ENCODE measurements at places on chromosomes 11 and 22.

- no peak for DNase-seq
Observed at GRCh38 chr11:13215149-13215548, 62.4 kb upstream of the BMAL1 start.

DNA sequence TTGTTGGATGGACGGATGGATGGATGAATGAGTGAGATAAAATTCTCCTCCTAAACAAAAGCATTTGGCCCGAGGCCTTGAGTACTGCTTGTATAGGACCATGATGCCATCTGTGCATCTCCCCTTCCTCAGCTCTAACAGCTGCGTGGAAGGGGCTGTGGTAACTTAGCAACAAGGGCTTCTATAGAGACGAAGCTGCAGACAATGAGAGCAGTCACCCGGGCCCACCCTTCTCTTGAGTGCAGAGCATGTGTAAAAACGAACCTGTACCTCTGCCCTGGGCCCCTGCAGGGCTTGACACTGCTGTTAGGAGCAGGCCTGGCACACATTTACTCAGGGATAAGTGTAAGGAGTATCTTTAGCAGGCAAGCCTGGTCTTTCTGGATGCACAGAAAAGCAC lies 391.5 kb downstream of the CADM1 start:
- DNase-seq: peak; percentile 82

DNA sequence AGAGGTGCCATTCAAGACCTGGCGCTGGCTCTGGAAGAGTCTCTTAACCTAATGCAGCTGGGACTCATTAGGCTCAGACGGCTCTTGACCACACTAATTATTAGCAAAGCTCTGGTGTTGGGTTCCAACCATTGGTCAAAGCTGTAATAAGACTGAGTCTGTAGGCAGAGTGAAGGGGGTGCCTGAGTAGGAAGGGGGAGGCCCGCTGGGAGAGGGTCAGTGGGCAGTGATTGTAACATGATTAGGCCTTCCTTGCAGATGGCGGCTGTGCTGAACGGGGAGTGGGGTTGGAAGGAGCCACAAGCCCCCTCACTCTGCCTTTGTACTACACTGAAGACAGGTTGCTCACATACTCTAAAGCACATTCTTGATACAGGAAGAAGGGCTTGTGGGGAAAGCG lies 5.2 kb downstream of the SRPRA start:
- DNase-seq: no peak

DNA sequence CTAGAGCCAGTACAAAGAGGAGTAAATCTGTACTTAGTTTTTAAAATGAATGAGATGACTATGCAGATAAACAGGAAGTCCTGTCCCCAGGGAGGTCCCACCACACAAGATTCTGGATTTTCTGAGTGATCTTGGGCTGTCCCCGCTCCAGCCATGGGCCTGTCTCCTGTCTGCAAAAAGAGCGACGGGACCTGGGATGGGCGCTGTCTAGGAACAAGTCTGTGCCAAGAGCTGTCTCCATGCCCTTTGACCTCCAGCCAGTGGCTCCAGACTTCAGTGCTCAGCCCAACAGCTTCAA lies 6.0 kb downstream of the CSNK1E start:
- no peak for DNase-seq

- DNase-seq: no peak
Observed at GRCh38 chr11:77710358-77710757, 72.8 kb upstream of the CLNS1A start.

GRCh38 chr22:20728523-20729190 lies 45.3 kb upstream of the SERPIND1 start:
- DNase-seq: no peak

GRCh38 chr11:65558002-65558929 lies at the start of gene LTBP3:
TSS of gene LTBP3 (minus strand) at chr11:65558359. CDS start at chr11:65557959, 400 bp downstream.
- DNase-seq: peak; percentile 66

GRCh38 chr11:110984147-110984546 lies 261.4 kb upstream of the POU2AF2 start:
- no peak for DNase-seq

GRCh38 chr11:28559492-28559891 lies 451.3 kb downstream of the METTL15 start:
- DNase-seq: peak; percentile 56

DNA sequence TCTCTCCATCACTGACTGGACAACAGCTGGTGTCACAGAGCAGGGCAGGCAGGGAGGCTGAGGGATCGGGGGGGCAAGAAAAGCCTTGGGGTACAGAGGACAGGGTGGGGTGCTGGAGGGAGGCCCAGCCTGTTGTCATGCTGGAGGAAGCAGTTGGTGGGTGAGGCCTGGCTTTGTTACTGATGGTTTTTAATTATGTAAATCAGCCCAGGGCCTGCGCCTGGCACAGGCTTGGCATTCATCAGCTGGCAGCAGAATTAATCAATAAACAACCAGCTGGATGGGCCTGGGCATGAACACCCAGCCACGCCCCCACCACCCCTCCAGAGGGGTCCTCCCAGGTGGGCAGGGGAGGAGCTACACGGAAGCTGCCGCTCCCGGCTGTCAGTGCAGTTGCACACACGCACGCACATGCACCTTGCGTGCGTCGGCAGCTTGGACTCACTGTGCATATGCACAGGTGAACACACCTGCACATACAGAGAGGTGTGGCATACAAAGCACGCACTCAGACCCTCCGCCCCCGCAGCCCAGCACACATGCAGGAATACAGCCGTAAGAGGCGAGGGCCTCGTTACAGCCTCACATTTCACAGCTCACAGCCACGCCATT lies 21.3 kb upstream of the ELFN2 start:
- peak; percentile 88 for DNase-seq

- DNase-seq: no peak
Observed at GRCh38 chr11:119673759-119674336, 55.2 kb downstream of the NECTIN1 start.

DNA sequence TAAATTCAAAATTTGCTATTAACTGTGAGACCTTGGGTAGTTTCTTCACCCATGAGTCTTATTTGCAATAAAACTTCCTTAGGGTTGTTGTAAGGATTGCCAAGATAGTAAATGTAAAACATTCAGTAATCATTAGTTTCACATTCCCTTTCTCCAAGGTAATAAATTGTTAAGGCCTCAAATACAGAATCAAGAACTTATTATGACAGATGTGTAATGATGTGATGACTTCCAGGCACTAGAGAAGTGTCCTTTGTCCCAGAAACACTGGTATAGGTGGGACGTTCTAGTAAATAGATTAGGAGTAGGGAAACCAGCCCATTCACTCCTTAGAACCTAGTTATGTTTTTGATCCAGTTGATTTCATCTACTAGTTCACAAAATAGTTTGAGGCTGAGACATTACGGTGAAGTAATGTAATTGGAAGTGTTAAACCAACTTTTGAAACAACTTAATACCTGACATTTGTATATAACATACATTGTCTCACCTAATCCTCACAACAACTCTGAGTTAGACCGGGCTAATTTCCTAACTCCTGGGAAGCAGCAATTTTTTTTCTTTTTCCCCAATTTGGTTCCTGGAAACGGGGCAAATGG lies 25.5 kb downstream of the CTNND1 start:
- no peak for DNase-seq

GRCh38 chr11:129946256-129946655 lies 50.9 kb upstream of the NFRKB start:
- DNase-seq: no peak

DNA sequence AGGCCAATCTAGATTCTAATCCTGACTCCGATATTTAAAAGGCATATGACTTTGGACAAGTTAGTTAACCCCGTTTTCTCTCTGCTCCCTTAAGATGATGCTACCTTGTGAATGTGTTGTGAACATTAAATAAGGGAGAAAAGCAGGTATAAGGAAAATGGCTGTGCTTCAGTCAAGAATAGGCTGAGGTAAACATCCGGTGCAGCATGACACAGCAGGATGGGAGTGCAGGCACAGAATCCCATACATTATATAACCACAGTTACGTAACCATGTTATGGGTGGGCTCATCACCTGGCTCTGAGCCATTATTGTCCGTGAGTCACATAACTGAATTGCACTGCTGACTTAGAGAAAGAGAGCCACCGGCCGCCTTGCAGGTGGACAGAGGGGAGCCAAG lies 382.2 kb upstream of the ANO5 start:
- no peak for DNase-seq

DNA sequence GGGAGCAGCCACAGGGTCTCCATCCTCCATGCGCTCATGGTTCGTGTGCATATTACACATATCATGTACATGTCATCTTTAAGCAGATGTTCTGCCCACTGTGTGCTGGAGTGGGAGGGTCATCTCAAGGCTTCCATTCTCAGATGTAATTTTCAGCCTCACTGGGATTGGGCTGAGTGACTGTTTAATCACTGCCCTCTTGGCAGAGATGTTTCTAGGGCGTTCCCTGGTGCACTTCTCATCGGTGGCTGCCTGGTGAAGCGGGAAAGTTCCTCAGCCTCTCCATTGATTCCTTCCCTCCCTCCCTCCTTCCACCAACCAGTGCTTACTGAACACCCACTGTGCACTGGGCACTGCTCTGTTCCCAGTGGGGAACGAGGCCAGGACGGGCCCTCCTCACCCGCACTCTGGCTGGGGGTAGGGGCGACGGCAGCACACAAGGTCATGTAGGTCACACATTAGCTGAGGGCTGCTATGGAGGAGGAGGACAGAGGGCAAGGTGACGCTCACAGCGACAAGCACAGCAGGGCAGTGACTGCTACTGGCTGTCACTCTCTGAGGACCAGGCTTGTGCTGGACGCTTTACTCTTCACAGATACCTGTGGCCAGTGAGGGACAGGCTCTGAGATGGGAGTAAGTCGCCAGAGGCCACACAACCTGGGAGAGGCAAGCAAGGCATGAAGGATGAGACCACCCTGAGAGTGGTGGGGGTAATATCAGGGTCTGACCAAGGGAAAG lies 22.9 kb downstream of the GNAZ start:
- DNase-seq: no peak

GRCh38 chr11:70825893-70826540 lies 426.4 kb downstream of the SHANK2 start:
- DNase-seq: no peak

DNA sequence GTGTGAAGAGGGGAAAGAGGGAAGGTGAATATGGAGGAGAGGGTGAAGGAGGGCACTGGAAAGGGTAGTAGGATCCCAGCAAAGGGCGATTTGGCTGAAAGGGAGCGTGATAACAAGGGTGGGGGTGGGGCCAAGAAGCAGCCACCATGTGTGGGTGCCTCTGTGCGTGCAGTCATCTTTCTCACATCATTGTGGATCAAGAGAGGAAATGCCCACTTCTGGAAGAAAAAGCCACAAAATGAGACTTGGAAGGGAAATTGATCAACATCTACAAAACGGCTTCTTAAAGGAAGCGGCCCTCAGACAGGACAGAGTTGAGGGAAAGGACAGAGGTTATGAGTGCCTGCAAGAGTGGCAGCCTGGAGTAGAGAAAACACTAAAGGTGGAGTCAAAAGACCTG lies 1.2 kb upstream of the CXCR5 start:
- DNase-seq: no peak

GRCh38 chr22:50305923-50306566 lies 1.4 kb downstream of the PLXNB2 start:
- peak; percentile 82 for DNase-seq

DNA sequence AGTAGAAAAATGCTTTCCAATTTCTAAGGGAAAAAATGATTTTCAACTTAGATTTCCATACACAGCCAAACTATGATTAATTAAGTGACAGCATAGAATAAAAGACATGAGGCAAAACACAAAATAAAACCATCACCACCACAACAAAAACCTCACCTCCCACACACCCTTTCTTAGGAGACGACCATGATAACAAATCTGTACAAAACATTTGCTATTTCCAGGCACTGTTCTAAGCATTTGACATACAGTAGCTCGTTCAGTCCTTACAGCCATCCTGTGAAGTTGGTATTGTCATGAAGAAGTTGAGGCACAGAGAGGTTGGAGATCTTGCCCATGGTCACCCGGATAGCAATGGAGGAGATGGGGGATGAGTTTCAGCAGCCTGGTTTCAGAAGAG lies 8.7 kb downstream of the SPI1 start:
- no peak for DNase-seq

DNA sequence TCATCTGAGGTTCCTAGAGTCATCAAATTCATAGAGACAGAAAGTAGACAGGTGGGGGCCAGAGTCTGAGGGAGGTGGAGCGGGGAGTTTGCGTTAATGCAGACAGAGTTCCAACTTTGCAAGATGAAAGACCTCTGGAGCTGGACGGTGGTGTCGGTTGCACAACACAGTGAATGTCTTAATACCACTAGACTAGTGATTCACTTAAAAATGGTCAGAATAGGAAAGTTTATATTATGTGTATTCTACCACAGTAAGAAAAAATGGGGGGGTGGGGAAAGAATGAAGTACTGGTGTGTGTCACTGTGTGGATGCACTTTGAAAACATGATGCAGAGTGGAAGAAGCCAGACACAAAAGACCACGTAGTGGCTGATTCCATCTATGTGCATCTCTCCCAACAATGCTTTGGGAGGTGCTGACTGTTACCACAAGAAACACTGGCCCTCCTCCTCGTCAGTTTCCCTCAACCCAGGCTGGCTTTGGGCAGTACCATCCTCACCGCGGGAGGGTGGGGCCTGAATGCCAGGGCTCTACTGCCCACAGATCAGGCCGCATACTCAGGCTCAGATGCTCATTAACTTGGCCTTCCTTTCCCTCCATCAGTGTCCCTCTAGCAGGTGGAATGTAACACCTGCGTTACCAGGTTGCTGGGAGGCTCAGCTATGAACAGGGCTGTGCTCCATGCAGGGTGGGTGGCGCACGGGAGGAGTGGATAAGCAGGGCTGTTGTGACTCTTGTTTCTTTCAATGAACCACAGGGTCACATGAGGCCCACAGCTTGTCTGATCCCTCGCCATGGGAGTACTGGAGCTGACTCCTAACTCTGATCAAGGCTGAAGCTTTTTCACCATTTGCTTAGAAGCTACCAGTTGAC lies 297.0 kb downstream of the CTTN start:
- DNase-seq: no peak

DNA sequence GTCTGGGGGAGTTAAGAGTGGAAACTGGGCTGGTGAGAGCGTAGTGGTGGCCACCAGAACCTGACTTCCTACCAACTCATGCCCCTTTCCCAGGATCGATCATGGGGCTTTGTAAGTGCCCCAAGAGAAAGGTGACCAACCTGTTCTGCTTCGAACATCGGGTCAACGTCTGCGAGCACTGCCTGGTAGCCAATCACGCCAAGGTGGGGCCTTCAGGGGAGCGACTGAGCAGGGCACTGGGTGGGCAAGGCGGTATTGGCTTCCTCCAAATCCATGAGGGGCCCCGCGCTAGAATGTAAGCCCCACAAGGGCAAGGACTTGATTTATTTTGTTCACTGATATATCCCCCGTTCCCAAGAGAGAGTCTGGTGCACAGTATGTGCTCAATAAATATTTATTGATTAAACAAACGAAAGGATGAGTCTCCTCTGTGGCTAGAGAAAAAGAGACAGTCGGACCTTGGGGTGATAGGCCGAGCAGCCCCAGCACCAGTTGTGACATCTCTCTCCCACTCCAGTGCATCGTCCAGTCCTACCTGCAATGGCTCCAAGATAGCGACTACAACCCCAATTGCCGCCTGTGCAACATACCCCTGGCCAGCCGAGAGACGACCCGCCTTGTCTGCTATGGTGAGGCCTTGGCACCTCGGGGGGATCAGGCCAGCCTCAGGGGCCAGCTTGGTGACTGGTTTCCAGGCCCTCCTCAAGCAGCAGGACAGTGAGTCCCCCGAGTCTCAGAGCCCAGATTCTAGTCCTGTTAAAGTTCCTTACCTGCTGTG lies 765 bp downstream of the ZFPL1 start:
- DNase-seq: no peak

GRCh38 chr22:47601666-47602065 lies 839.2 kb downstream of the TBC1D22A start:
- DNase-seq: no peak

All from NCI-H345 (cell line).